ENCODE measurements at places on chromosomes 5 and 9.

GRCh38 chr5:120365656-120366446, 98.2 kb upstream of the PRR16 start:
- no peak for DNase-seq

- no peak for DNase-seq
These were observed 16.4 kb upstream of the RUFY1 start for GRCh38 chr5:179533907-179534306.

DNA sequence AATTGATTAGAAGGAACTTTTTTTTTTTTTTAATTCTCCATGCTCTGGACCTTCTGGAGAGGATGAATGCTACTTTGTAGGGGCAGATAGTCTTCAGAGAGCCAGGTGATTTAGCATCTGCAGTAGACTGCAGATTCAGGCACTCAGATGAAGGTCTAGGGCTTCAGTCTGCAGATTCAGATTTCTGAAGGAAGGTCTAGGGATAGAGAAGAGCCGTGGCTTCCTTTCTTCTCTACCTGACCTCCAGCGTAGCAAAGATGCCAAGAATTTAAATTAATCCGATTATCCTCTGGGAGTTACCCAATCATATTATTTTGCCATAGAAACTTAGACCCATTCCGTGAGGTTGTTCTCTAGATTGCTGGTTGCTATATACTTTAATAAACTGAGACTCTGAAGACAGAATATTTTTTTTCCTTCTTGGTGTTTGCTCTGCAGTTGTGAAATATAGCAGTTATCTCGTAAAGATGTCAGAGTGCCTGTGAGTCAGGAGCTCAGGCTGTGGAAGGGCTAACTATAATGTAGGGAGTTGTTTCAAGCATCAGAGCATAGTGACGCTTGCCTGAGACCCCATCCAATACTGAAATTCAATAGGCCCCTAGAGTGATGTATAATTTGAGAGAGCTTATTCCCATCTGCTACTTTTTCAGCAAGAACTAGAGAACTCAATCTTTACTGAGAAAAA, 132.7 kb upstream of the SLC12A2 start:
- DNase-seq: no peak

DNA sequence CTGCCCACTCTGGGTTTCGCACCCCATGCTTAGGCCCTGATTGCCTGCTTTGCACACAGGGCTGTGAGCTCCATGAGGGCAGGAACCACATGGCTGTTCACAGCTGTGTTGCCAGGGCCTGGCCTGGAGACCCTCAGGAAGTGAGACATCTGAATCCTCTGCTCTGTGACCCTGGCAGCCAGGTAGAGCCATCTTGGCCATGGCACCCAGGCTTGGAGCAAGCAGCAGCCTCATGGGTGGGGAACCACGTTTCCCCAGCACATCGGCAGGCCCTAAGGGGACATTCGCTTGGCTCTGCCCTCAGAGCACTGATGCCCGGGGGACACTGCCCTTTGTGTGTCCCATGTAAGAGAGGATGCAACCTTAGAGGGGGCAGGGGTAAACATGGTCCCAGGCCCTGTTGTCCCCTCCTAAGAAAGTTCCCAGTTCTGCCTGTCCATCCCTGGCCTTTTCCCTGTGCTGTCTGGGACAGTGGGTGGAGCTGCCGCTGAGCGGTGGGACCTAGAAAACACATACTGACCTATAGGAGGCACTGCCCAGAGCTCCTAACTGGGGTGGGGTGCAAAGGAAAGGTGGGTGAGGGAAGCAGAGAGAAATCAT, 144.1 kb upstream of the IER5L start:
- DNase-seq: no peak

DNA sequence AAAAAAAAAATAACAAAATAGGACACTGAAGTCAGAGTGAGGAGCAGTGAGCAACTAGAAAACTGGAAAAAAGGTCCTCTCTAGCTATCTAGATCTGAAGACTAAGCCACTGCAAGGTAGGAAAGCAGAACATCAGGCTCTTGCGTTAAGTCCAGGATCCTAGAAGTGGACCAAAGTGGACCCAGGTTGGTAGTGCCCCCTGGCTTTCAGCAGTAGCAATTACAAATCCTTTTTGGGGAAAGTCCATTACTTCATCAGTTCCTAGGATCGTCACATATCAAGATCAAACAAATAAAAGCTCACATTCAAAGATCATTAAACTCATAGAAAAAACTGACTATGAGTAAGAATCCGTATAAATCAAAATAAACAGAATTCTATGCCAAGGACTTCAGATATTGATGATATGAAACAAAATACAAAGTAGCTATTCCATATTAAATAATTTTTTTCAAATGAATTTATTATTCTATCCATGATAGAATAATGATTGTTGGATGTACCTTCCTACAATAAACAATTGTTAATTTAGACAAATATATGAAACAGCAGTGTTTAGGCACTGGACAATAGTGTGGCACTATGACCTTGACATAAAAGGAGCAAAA, 6.5 kb upstream of the RICTOR start:
- DNase-seq: peak; percentile 63

- peak; percentile 37 for DNase-seq
These were observed 98.8 kb downstream of the BOD1 start for GRCh38 chr5:173517648-173518047.

DNA sequence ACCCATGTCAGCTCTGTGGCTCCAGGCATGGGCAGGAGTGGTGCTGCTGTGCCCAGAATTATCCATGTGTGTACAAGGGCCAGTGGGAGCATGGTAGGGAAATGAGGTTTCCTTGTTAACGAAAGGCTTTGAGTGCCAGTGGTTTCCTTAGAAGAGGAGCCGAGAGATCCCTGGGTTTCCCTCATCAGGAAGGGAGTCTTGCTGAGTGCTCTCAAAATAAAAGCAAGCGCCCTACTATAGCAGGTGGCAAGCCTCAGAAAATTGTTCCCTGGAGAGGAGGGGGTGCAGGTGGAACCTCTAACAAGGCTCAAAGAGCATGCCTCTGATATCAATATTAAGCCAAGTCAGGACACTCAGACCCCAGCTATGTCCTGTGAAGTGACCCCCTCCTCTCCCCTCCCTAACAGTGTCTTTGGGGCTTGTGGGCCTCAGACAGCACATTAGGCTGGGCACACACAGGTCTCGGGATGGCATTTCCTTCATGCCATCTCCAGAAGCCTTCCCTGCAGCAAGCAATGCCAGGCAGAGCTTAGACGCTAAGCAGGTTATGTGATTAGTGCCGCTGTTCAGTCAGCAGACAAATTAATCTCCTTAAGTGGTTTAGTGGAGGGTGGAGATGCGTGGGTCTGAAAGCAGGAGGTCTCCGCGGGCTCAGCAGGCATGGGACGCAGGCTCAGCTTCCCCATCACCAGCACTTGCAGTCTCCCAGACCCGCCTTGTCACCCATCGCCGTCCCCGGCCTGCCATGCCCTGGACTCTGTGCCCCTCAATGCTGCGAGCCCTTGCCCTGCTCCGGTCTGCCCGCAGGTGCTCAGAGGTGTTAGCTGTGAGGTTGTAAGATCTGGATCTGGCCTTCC, 60.0 kb upstream of the RARS1 start:
- peak; percentile 23 for DNase-seq

GRCh38 chr5:154316223-154316935, 125.8 kb downstream of the GALNT10 start:
- no peak for DNase-seq

- DNase-seq: no peak
These were observed 42.4 kb downstream of the HK3 start for GRCh38 chr5:176856746-176857145.

- no peak for DNase-seq
These were observed 212.9 kb downstream of the ARRDC3 start for GRCh38 chr5:91170266-91170665.

DNA sequence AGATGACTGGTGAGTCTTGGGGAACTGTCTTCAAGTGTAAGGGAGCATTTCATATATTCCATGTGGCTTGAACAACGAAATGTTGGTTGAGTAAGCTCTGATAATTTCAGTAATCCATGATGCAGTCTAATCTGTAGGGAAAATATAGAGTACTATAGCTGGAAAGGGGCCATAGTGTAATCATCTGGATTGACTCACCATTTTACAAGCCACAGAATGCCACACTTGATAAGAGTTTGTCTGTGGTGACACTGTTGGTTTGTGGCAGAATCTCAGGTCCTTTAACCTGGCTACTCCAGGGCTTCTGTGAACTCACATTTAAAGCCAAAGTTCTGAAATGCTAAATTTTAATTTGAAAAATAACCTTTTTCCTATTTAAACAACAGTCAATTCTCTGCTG, 16.3 kb upstream of the MAML1 start:
- DNase-seq: no peak

DNA sequence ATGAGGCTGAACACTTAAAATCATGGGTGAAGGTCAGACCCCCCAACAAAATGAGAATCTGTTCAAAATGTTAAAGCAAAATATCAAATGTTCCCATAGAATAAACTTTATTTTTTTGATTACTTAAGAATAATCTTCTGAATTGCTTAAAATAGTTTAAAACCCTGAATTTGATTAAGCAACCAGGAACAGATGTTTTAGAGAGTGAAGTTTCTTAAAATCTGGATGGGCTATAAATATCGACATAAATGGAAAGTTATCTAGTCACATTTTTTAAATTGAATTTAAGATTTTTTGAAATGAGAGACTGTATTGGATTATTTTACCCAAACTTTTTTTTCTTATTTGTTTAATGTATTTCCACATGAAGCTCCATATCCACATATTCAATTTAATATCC, 98.5 kb downstream of the ADAMTS12 start:
- no peak for DNase-seq

DNA sequence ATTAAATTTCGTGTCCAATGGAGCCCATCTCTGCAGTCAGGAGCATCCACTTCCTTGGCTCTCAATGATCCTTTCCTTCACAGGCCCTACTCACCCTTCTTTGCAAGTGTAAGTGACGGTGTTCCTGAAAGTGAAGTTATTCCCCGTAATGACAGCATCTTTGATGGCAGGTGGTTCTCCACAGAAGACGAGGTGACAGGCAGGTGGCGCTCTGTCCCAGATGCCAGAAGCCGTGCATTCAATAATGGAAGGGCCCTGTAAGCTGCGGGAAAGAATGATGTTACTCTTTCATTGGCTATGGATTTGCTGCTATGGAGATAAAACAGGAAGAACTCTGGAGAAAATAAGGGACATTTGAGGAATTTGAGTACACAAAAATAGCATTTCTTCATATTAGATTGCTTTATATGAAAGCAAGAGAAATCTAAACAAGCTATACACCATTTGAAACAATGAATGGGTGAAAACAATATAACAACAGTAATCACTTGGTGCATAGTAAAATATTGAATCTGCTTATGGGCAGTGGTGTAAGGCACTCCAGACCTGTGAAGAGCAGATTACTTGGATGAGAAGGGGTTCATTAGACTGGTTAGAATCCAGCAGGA, 89.9 kb upstream of the TXNDC8 start:
- DNase-seq: peak; percentile 72

DNA sequence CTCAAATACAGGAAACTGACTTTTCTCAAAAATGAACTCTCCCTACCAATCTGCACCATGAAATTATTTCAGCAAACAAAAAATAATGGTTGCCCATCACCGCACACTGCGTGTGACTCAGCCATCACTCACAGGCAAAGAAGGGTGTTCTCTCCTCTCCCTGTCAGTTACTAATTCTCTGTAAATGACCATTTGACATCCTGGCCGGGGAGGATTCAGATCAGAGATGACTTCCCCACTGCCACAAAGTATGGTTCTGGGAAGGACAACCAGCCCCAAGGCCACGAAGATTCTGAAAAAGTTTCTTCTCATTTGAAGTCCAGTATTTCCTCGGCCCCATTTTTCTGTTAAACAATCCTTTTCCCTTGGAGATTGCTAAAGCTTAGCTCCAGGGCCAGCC, 199.4 kb downstream of the AUH start:
- no peak for DNase-seq
